Activated naive CD8-positive, alpha-beta T cell treated with anti-CD3 and anti-CD28 coated beads for 36 hours (primary cell): ENCODE measurements at places on chromosomes 4 and X. TPM values are rescaled to one million over a fixed set of nuclear protein-coding genes. Genes with fewer than 3 reads are reported as not detected.

ADH1A gene
- total RNA-seq = not detected

PCDH19 gene
- total RNA-seq = not detected

F11 gene
- not detected for total RNA-seq

HDX gene
- 0.96 TPM for total RNA-seq
